ENCODE measurements at places on chromosomes 6 and 20.
A peak's percentile ranks its signal among the peaks of the same experiment; 100 is the strongest.

DNA sequence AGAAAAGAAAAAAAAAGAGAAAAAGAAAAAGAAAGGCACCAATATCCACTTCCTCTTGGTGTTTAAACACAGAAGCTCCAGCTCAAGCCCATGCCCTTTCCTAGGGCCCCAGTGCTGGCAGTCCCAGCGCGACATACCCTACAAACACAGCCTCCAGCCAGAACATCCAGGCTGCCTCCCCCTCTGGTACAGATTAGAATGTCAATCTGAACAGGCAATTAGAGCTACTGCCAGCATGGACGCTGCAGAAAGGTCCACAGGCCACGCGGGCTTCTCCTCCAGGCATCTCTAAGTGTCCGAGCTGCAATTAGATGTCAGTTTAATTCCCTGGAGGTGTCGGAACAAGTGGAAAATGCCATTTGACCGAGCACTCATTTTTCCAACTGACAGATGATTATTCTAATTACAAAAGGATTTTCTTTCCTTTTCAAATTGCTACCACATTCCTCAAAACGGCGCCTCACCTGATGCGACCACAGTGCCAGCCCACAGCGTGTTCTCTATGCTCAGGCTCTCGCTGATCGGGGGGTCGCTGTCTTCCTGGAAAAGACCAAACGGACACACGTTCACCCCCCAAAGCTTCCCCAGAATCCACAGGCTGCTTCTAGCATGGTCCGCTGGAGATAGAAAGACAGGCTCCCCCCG is 79.5 kb downstream of the ATP9A start:
- ATAC-seq: no peak

DNA sequence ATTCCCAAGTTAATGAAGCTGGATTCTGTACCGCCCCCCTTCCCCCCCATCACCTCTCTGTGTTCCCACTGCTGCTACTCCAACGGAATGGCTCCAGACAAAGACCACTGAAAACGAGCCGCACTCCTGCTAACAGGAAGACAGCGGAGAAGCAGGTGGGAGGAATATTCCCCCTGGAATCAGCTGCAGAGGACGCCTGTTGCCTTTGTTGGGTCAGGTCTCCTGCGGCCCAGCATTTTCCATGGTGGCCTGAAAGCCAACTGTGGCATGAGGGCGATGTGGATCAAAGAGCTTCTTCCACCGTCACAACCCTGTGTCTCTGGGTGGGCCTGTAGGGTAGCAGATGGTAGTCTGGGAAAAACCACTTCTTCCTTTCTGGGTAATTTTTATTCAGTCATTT is 16.8 kb downstream of the AAR2 start:
- no peak for ATAC-seq

DNA sequence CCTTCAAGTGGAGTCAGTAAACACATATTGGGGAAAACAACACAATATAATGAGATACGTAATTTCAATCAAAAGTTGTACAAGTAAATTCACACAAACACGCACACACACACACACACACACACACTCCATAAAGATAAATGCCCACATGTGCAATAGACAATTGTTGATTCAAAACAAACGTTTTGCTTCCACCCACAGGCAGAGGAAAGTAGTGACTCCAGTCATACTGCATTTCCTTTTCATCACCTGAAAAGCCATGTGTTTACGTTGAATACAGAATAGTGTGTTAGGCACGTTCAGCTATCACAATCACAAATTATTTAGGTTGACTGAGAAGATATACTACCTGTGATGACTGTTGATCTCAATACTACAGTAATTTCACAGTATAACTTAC is 443.8 kb upstream of the MANEA start:
- no peak for ATAC-seq

- ATAC-seq: peak; percentile 50
Observed at GRCh38 chr6:35687658-35688604, 784 bp downstream of the FKBP5 start.

DNA sequence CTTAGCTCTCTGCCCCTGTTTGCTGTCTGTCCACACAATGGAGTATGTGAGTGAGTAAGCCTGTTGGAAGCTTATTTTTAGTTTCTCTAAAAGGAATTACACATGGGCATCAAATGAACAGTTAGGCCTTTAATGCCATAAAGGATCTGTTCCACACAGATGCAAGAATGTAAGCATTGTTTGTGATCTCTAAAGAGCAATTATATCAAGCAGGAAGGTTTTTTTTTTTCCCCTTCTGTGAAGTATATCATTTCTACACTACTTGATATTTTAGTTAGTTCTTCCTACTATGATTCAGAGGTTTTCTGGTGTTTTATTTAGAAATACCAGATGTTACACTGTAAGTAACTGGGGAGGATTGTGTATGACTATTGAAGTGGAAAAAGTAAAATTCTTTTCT is 627.5 kb downstream of the COL12A1 start:
- ATAC-seq: no peak

GRCh38 chr20:2872459-2873009 is 747 bp upstream of the PTPRA start:
- ATAC-seq: peak; percentile 42

DNA sequence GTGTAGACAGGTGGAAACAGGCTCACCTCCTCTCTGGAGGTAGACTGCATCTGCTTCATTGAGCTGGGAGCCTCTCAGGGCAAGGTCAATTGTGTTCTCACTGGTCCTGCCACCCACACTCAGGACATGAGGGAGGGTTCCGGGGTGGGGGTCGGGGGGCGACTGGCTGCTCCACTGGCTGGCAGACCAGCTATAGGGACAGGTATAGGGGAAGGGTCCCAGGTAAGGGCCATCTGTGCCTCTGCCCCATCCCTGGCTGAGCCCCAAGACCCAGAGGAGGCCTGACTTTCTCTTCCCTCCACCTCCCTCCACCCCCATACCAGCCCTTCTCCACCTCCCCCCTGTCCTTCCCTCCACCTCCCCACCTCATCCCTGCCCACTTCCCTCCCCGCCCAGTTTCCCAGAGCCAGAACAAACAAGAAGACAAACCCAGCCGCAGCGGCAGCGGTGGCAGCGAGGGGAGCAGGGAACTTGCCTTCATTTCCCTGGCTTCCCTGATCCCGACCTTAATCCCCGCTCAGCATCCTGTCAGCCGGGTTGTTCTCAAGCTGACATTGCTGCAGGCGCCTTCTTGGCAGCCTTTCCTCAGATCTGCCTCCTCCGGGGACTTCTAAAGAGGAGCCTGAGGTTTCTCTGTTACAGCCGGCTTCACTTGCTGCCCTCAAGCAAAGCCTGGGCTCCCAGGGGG is 18.3 kb upstream of the FOXP4 start:
- no peak for ATAC-seq
